GM12878 (cell line): ENCODE measurements at places on chromosomes 2 and 18.

DNA sequence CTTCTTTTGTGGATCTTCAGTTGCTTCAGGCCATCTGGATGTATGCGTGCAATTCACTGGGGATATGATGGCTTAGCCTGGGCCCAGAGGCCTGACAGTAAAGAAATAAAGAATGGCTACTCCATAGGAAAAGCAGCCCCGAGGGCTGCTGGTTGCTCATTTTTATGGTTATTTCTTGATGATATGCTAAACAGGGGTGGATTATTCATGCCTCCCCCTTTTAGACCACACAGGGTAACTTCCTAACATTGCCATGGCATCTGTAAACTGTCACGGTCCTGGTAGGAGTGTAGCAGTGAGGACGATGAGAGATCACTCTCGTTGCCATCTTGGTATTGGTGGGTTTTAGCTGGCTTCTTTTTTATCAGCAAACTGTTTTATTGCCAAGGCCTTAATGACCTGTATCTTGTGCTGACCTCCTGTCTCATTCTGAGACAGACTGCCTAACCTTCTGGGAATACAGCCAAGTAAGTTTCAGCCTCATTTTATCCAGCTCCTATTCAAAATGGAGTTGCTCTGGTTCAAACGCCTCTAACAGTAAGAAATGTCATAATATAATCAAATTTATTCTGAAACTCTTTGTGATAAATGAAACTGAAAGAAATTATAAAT, 60.5 kb downstream of the DSEL start:
- DNase-seq, result no peak

DNA sequence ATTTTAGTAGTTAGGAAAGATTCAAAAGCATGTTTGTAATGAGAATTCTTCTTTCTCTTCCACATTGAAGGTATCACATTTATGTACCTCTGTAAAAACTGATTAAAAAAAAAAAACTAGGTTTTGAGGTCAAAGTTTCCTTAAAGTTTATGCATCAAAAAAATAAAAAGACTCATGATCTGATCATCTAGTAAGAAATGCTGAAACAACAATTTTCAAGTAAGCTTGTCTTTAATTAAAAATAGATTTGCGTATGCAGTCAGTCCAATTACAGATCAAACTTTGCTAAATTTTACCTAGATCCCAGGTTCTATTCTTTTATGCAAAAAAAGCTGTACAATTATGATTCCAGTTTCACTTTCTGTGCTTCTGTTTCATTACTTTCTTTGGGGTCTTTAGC, 409.0 kb downstream of the XIRP2 start:
- no peak for DNase-seq

GRCh38 chr2:64678771-64679590, 25.3 kb upstream of the SERTAD2 start:
- no peak for DNase-seq

DNA sequence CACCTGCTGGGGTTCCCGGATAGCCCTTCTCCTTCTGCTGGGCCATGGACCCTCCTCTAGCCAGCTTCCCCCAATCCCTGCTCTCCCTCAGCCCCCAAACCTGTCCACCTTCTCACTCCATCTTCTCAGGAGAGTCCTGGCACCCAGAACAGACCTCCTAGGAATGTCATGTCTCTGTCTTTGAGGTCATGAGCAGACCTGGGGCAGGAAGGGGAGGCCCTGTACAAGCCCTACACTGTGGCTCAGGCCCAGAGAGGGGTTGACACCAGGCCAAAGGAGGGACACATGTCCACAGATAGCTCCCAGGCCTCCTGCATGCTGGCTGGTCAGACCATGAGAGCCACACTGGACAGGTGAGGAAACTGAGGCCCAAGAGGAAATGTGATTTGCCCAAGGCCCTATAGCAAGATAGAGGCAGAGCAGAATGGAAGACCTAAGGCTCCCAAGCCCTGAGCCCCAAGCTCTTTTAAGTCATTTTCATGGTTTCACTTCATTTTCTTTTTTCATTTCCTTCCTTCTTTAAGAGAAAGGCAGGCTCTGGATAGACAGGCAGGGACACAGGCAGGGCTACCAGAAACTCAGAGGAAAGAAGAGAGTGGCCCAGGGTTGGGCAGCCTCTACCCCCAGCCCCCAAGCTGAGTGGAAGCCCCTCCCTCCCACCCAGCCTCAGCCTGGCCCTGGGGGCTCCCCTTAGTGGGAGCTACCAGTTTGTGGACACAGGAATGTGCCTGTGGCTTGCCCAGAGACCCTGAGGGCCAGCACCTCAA, 159.7 kb downstream of the SMAD7 start:
- no peak for DNase-seq

GRCh38 chr18:63981719-63982118, 11.8 kb downstream of the SERPINB8 start:
- no peak for DNase-seq

DNA sequence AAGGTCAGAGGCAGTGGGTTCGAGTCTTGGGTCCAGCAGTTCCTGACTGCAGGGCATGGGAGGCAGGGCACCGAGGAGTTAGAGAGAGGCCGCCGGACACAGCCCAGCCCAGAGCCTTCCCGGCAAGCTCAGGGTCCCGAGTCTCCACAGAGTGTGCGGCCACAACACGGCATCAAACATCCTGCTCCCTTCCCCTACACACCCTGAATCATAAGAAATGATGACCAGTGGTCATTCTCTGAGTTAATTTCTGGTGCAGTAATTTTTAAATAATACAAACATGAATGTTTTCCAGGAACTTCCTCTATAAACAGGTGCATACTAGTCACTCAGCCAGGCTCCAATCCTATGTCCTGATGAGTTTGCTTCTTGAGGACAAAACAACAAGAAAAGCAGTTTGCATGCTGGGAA, 118.0 kb downstream of the PXDN start:
- no peak for DNase-seq

DNA sequence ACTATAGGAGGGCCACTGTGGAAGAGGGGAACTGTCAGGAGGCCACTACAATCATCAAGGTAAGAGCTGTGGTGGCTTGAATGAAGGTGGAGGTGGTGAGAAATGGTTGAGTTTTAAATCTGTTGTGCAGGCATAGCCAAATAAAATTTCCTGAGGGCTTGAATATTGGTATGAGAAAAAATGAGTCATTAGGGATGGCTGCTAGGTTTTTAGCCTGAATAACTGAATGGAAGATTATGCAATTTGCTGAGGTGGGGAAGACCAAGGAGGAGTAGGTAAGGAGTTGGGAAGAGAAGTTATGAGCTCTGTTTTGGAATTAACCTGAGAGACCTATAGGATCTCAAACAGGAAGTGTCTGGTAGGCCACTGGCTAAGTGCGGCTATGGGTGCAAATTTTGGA, 84.0 kb downstream of the KLHL14 start:
- DNase-seq, result no peak

- DNase-seq, result no peak
Observed at GRCh38 chr2:121955426-121955825, 200.0 kb downstream of the TSN start.

- no peak for DNase-seq
Observed at GRCh38 chr2:134052173-134052572, 201.7 kb upstream of the MGAT5 start.
